ENCODE measurements at places on chromosomes 3 and 15. TPM values are rescaled to one million over a fixed set of nuclear protein-coding genes. Genes with fewer than 3 reads are reported as not detected.

DNA sequence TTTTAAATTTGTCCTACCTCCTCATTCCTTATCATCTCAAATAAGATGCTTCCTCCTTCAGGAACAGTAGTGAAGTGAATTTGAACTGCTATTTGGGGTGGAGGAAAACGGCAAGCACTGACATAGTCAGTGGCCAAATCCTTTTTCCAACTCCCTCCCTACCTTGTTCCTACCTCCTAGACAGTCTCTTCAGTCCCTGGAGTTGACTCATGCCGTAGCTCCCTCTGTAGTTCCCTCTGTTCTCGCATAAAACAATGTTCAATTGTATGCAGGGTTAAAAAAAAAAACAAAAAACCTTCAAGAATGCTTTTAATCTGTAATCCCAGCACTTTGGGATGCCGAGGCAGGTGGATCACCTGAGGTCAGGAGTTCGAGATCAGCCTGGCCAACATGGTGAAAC, 1.4 kb downstream of the UBR1 start:
- DNase-seq, result no peak

- no peak for DNase-seq
Measured at GRCh38 chr15:84816694-84817465, at the start of gene ALPK3. TSS of gene ALPK3 (plus strand) at chr15:84817356. CDS start at chr15:84817453, 97 bp downstream.

Gene ISG20
- total RNA-seq, result 43.5 TPM

Gene TMEM108
- 0.82 TPM for total RNA-seq

All from colonic mucosa (tissue), 4 donors.